ENCODE measurements at places on chromosomes 5 and 9. TPM values are rescaled to one million over a fixed set of nuclear protein-coding genes. Genes with fewer than 3 reads are reported as not detected.

DNA sequence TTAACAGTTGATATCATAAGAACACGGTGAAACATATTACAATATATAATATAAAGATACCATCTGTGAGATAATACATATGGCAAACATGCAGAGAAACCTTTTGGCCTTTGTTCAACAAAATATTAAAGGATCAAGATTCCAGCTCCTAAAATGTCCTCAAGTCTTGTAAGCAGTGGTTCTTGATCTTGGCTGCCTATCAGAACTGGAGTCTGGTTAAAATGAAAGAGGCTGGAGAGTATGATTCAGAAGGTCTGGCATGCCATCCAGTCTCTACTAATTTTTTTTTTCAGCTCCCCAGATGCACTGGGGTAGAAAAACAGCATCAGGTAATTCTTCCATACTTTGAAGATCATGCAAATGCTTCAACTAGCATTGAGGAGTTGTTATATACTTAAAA lies 83.2 kb downstream of the TNC start:
- DNase-seq = no peak

Gene PCDHA3
- 0.08 TPM for polyA plus RNA-seq

Gene PCA3
- not detected for polyA plus RNA-seq

Gene CBY3
- not detected for polyA plus RNA-seq

GRCh38 chr9:137224830-137225694 lies at the start of gene CYSRT1:
Gene CYSRT1 (plus strand): TSS chr9:137225174. CDS start chr9:137225622, 448 bp downstream.
- DNase-seq = no peak

GRCh38 chr5:143582869-143583268 lies 179.4 kb upstream of the NR3C1 start:
- no peak for DNase-seq

DNA sequence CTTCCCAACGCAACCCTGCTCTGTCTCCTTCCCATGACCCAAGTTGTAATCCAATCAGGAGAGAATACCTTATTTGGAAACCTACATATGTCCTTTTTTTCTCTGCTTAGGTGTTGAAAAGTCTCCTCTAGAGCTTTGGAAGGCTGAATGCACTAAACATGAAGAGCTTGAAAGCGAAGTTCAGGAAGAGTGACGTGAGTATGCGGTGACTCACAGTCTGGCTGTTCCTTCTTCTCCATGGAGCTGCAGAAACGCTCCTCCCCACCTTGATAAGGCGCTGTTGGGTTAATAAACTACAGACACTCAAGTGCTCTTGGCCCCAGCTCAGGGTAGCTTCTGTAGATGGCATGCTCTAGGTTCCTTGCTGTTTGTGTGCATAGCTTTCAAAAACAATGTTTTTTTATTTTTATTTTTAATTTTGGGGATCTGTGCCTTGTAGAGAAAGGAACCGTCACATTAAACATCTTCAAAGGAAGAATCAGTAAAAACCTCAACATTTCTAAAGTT lies 30.7 kb downstream of the RAI14 start:
- no peak for DNase-seq

- DNase-seq = no peak
Observed at GRCh38 chr5:140136624-140137023, 10.9 kb downstream of the IGIP start.

DNA sequence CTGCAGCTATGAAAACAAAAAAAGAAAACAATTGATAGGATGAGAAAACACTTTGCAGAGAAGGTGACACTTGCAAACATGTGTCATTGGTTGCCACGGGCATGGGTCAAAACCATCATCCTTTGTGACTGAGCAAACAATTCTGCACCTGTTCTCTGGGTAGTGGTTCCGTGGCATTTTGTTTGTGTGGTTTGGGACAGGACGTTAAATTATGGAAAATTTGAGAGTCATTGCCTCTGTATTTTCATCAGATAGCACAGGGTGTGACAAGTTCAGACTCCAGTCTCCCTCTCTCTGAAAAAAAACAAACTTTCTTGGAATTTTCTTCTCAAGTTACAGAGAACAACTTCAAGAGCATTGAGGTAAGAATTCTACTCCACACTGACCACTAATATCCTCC lies 113.4 kb upstream of the HMHB1 start:
- DNase-seq = no peak

Gene LCN2
- 10.7 TPM for polyA plus RNA-seq

Gene SOHLH1
- polyA plus RNA-seq = 0.07 TPM

DNA sequence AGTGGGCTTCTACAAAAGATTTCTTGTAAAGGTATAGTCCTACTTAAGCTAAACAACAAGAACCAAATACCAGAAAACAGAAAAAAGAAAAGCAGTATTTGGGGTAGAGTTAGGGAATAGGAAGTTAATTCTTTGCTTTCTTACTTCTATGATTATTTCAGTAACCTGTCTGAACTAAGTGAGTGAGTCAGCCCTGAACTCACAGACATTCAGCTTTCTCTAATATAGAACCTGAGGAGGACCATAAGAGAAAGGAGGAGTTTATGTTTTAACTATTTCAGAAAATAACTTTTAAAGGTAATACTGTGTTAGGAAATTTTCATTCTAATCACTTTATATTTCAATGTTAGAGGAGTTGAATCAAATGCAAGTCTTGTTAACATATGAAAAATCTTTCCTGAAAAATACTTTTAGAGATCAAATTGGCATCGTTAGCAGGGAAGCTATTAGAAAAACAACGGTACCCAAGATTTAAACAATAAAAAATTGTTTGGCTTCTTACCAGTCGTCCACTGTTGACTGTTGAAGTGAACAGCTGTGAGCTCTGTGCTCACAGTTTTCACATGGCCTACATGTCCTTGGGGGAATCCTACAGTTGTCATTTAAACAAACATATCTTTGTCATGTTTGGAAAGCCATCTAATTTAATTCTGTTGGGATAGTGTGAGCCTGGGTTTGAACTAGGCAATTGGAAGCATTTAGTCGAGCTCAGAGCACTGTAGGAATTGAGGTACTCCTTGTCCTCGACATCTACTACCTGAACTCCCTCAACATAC lies 19.9 kb upstream of the ZFAND5 start:
- DNase-seq = no peak

DNA sequence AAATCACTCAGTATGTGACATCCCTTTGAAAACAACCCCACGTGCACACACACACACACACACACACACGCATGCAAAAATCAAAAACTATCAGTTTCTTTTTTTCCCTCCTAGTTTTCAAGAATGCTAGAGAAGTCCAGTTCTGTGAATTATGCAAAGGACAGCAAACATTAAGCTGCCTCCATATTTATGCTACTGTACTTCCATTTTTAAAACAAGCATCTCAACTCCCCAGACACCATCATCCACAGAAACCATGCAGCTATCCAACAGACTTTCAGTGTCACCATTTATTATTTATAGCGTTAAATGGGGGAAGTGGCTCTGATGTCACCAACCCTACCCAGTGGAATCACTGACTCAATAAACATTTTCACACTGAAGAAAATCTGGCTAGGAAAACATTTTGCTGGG lies 1.6 kb downstream of the FBXW11 start:
- DNase-seq = no peak

Gene GRPEL2
- 5.9 TPM for polyA plus RNA-seq

Gene ADAMTSL2
- 11.7 TPM for polyA plus RNA-seq

- peak; percentile 68 for DNase-seq
Observed at GRCh38 chr9:36867672-36868471, 166.2 kb downstream of the PAX5 start.

DNA sequence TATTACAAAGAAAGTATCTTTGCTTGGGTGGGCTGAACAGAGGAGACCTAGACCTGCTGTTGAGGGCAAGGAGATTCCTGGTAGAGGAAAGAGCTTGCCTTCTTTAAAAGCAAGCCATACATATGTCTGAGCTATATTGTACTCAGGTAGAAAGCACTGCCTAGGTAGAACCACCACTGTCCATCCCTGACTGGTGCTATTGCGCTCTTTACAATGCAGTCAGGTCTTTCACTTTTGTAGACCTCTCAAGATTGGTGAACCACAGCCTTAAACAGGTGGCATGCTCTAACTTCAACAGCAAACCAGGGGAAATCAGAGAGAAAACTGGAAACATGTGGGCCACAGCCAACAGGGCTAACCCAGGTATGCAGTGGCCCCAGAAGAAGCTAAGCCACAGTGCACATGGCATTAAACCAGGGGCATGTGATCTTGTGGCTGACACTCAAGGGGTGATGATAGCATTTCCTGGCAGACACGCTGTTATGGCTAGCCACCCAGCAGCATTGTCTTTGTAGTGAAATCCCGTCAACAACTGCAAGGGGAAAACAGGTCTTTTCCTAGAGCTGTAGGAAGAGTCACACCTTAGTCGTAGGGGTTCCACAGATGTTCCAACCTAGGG lies 253.9 kb upstream of the PCSK5 start:
- no peak for DNase-seq

Gene SLC45A2
- polyA plus RNA-seq = not detected

Gene VCAN
- polyA plus RNA-seq = 5.4 TPM

Gene FST
- polyA plus RNA-seq = 0.36 TPM

DNA sequence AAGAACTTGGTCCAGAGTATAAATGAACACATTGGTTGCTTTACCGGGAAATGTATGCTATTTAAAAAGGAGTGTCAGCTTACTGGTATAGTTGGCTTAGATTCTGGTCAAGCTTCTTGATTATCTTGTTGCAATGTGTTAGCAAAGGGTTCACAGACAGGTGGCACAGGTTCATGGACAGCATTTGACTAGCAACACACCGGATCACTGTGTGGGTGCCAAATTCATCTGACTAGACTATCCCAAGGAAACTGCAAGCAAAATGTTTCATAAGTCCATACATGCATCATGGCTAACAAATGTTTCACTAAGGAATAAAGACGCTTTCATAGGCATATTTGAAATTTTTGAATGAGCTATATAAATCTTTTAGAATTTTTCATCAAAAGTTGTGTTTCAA lies 274.1 kb downstream of the PLK2 start:
- no peak for DNase-seq

Gene ENTPD2
- polyA plus RNA-seq = 0.11 TPM

DNA sequence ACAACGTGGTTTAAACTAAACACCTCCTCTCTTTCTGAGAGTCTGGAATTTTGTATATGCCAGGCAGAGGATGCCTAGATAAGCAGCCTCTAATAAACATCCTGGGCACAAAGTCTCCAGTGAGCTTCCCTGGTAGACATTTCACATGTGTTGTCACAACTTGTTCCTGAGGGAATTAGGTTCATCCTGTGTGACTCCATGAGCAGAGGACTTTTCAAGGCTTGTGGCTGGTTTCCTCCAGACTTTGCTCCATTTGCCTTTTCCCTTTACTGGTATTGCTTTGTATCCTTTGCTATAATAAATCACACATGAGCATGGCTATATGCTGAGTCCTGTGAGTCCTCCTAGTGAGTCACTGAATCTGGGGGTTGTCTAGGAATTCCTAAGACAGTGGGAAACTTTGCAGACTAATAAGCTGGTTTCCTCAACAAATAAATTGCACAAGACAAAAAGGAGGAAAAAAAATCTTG lies 77.4 kb downstream of the NR2F1-AS1 start:
- no peak for DNase-seq
